NCI-H1417 (cell line): ENCODE measurements at places on chromosomes 7 and 10.
A peak's percentile ranks its signal among the peaks of the same experiment; 100 is the strongest.

GRCh38 chr7:17983221-17984062, 43.1 kb upstream of the SNX13 start:
- DNase-seq: no peak

GRCh38 chr7:112951070-112951469, 135.6 kb downstream of the GPR85 start:
- DNase-seq: no peak

GRCh38 chr10:69479240-69480067, 28.2 kb downstream of the TSPAN15 start:
- DNase-seq: peak; percentile 61

GRCh38 chr7:74164985-74165456, 9.1 kb upstream of the EIF4H start:
- no peak for DNase-seq

- DNase-seq: no peak
These were observed 18.1 kb downstream of the RAPGEF5 start for GRCh38 chr7:22338877-22339276.

DNA sequence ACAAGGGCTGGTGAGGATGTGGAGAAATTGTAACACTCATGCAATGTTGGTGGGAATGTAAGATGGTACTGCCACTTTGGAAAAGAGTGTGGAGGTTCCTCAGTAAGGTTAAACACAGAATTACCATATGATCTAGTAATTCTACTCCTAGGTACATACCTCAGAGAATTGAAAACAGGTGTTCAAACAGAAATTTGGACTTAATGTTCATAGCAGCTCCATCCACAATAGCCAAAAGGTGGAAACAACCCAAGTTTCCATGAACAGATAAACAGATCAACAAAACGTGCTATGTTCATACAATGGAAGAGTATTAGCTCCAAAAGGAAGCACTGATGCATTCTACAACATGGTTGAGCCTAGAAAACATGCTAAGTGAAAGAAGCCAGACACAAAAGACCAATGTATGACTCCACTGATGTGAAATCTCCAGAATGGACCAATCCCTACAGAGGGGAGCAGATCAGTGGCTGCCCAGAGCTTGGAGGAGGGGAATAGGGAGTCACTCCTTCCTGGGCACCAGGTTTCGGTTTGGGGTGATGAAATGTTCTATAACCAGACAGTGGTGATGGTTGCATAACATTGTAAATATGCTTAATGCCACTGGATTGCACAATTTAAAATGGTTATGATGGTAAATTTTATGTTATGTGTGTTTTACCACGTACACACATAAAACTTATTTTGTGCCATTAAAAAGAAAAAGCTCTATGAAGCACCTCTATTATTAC, 5.7 kb upstream of the WDR86 start:
- DNase-seq: no peak

- DNase-seq: no peak
These were observed 18.3 kb upstream of the GRIFIN start for GRCh38 chr7:2494191-2495130.

- DNase-seq: peak; percentile 47
These were observed 23.6 kb downstream of the DDIT4 start for GRCh38 chr10:72297281-72297804.

DNA sequence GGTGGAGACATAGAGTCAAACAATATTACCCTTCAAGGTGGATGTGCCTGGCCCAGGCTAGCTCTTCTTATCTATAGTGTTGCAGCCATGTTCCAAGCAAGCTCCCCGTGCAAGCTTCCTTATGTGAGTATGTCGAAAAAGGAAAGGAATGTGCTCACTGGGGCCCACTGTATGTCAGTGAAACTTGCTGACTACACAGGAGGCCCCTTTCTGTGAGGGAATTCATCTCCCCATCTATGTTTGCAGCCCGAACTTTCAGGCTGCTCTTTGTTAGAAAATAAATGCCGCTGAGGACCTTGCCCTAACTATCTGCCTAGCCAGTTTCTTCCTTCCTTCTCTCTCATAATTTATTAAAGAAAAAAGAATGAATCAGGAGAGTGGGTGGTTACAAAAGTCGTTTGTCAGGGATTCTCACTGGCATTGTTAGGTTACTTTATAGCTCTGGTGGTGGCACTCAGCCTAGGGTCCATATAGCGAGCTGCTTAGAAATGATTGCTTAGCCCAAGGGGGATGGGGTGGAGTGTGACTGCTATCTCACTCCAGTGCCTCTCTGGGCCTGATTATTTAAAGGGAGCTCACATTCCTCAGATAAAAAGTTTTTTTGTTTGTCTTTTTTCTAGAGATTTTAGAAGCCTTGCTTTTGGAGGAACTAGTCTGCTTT, 302.1 kb downstream of the ABCA13 start:
- DNase-seq: no peak

- DNase-seq: no peak
These were observed 41.1 kb upstream of the MTPAP start for GRCh38 chr10:30390207-30390606.

DNA sequence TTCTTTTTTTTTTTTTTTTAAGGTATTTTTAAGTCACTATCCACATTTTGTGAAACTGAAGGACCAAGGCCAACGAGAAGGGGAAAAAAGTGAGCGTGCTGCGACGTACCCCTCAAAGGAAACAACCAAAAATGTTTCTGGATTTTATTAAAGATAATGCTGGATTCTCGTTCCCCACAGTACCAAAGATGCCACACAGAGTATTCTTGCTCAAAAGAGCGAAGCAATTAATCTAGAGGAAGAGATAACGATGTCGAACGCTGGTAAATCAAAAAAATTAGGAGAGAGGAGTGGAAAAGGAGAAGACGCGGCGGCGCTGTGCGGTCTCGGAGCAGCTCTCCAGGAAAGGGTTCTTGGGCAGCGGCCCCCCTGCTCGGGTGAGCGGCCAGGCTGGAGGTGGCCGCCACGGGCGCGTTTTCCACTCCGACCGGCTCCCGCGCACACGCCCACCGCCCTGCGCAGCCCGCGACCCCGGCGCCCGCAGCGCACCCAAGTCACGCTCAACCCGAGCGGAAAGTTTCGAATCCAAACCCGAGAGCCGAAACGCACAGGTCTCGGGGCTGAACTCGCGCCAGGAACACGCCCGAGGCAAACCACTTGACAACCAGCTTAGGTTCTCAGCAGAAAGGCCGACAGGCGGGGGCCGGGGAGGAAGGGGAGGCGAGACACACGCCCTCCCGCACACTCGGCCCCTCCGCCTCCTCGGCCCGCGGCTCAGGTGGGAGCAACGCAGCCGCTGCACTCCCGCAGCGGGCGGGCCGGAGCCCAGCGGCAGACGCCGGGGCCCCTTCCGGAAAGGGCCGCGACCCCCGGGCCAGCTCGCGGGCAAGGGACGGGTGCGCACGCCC, 989 bp downstream of the SRPK2 start:
- DNase-seq: peak; percentile 64

- DNase-seq: no peak
These were observed 1.0 kb downstream of the PAXIP1 start for GRCh38 chr7:155001756-155002410.

DNA sequence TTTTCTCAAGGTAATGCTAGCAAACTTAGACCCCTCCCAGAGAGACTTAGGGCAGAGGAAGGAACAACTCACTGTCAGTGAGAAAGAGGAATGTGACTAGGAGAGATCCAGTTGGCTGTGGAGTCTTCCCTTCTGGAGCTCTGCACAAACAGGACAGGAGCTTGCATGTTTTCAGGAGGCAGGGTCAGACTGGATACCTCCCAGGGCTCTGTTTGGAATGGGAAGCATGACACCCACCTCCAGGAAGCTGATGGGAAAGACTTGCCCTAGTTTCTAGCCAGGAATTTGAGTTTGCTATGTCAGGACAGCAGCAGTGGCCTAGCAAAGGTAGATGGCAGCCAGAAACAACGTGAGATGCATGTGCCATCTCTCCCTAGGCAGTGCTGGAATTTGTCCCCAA, 40.6 kb downstream of the GHRHR start:
- no peak for DNase-seq

- no peak for DNase-seq
These were observed 43.2 kb downstream of the PNLIPRP3 start for GRCh38 chr10:116470768-116471415.

GRCh38 chr7:69656077-69656476, 57.8 kb downstream of the AUTS2 start:
- no peak for DNase-seq

- no peak for DNase-seq
These were observed 164.5 kb upstream of the PRSS1 start for GRCh38 chr7:142584765-142585164.
